ENCODE measurements at places on chromosomes 6 and 20.

DNA sequence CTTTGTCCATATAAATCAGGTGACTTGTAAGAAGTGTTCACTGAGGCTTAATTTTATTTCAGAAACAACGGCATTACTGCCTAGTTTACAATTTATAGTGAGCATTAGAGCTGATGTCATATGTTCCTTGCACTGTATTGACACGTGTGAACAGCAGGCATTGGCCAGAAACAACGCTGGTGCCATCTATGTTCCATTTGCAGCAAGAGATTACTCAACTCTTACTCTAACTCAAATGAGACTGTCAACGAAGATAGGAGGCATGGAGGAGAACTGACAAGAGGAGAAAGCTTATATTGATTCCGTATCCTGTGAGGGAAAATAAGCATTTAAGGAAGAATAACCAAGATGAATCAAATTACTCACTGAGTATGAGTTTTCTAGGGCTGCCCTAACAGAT is 48.4 kb downstream of the MTFR2 start:
- no peak overlapping the region for H3K4me3 ChIP-seq
- DNase-seq: peak; percentile 9
- H3K27ac ChIP-seq: no peak overlapping the region
- no peaks in the 10 kb centered on the region for H3K36me3 ChIP-seq

GRCh38 chr6:111521497-111522270 is 38.7 kb upstream of the REV3L start:
- DNase-seq: peak; percentile 47
- H3K36me3 ChIP-seq: 0 out of 2 replicates have a peak, but pooled peaks cover 5% of the 10 kb centered on the region
- H3K27ac ChIP-seq: 0 out of 2 replicates have a peak overlapping the region, but pooled peaks have one; percentile 1
- H3K27me3 ChIP-seq: no peaks in the 10 kb centered on the region

DNA sequence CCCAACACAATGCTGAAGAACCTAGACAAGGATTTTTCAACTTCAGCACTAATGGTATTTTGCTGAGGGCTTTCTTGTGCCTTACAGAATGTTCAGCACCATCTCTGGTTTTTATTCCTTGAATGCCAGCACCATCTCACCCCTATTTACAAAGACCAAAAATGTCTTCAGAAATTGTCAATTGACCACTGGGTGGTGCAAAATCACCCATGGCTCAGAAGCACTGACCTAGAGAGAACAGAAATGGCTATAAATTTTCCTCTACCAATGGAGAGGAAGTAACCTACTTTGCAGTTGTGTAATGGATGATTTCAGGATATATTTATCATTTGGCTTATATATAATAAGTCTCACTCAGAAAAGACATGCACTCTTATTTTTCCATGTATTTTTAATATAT is 431.0 kb upstream of the IRAK1BP1 start:
- H3K4me1 ChIP-seq: no peaks in the 10 kb centered on the region
- no peaks in the 10 kb centered on the region for H3K36me3 ChIP-seq
- no peak overlapping the region for H3K27ac ChIP-seq
- H3K4me3 ChIP-seq: no peak overlapping the region

DNA sequence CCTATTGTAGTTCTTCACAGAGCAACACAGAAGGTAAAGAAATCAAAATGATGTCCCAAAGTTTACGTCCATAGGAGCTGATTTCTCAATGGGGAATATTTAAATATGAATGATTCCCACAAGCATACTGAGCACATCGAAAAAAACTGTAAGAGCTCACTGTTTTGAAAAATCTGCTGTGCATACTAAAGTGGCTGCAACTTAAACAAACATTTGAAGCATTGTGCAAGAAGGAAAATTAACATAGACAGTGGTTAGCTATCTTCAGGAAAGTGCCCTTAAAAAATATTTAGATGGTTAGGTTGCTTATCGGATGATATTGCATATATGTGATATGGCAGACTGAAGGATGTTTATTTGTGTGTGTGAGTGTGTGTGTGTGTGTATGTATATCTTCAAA is 747.6 kb downstream of the RFPL4B start:
- peak; percentile 8 for DNase-seq
- H3K36me3 ChIP-seq: peaks cover 8% of the 10 kb centered on the region
- no peaks in the 10 kb centered on the region for H3K27me3 ChIP-seq
- H3K27ac ChIP-seq: no peak overlapping the region
- H3K4me1 ChIP-seq: peaks cover 26% of the 10 kb centered on the region
- no peak overlapping the region for H3K4me3 ChIP-seq

DNA sequence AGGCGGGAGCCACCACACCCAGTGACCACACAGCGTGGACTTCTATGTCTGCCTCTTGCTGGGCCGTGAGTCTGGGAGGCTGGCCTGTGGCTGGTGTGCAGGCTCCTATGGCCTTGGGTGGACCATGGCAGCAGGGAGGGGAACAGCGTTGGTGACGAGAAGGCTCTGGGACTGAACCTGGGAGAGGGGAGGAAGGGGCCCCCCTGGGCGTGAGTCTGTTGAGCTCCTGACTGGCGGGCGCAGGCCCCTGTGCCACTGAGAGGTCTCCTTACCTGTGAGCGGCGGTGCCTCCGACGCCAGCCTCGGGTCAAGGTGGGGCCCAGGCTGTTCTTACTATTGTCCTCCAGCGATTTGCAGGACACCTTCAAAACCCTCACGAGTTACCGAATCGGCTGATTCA is 12.8 kb upstream of the HELZ2 start:
- H3K4me1 ChIP-seq: no peaks in the 10 kb centered on the region
- DNase-seq: no peak
- H3K27ac ChIP-seq: no peak overlapping the region

DNA sequence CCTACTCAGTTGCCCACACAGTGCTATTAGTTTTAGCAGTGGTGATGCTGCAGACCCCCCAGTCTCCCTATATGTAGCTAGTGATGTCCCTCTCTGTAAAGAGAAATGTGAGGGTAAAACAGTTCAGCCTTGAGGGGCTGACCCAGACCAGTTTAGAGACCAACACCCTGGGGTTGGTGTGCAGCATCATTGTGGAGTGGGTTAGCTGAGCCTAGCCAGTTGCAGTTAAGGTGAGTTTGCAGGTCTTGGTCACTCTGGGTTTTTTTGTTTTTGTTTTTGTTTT is 401 bp upstream of the B3GALT4 start:
- H3K27ac ChIP-seq: peak overlapping the region; percentile 99
- no peak for DNase-seq
- peak overlapping the region; percentile 97 for H3K4me3 ChIP-seq
- peaks cover 47% of the 10 kb centered on the region for H3K4me1 ChIP-seq
- peaks cover 48% of the 10 kb centered on the region for H3K36me3 ChIP-seq

GRCh38 chr6:84263557-84263956 is 36.1 kb upstream of the CEP162 start:
- no peak overlapping the region for H3K27ac ChIP-seq
- no peak overlapping the region for H3K4me3 ChIP-seq
- peaks cover 5% of the 10 kb centered on the region for H3K27me3 ChIP-seq
- no peaks in the 10 kb centered on the region for H3K36me3 ChIP-seq
- DNase-seq: no peak
- H3K4me1 ChIP-seq: no peaks in the 10 kb centered on the region

DNA sequence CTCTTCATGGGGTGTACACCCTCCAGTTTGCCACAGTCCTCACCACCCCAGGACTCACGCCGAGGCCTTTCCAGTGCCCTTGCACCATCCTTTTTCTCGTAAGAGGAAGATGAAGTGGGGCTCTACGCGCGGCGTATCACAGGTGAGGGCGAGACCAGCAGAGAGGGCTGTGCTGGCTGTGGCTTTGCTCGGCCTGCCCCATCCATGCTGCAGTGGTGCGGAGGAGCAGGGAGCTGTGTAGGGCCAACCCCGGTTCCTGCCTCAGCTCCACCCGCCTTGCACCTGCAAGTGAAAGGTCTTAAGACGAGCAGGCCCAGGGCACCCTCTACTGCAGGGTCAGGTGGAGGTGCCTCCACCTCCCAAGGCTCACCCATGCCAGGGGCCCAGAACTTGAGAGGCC is 24.1 kb downstream of the RBCK1 start:
- H3K27ac ChIP-seq: no peak overlapping the region
- H3K4me1 ChIP-seq: peaks cover 12% of the 10 kb centered on the region
- no peak for DNase-seq
- H3K27me3 ChIP-seq: peaks cover 3% of the 10 kb centered on the region
- peaks cover 16% of the 10 kb centered on the region for H3K36me3 ChIP-seq

- peaks cover 6% of the 10 kb centered on the region for H3K4me1 ChIP-seq
- DNase-seq: peak; percentile 1
- H3K27ac ChIP-seq: no peak overlapping the region
- H3K27me3 ChIP-seq: no peaks in the 10 kb centered on the region
Observed at GRCh38 chr6:67630146-67630545, 1004.9 kb upstream of the ADGRB3 start.

- H3K27ac ChIP-seq: peak overlapping the region; percentile 84
- H3K36me3 ChIP-seq: peaks cover 44% of the 10 kb centered on the region
- peaks cover 55% of the 10 kb centered on the region for H3K4me1 ChIP-seq
- peaks cover 31% of the 10 kb centered on the region for H3K27me3 ChIP-seq
- H3K4me3 ChIP-seq: peak overlapping the region; percentile 92
Observed at GRCh38 chr20:35698298-35699126, 640 bp downstream of the NFS1 start.

- no peak for DNase-seq
- no peak overlapping the region for H3K4me3 ChIP-seq
- no peaks in the 10 kb centered on the region for H3K36me3 ChIP-seq
- no peaks in the 10 kb centered on the region for H3K27me3 ChIP-seq
- H3K27ac ChIP-seq: no peak overlapping the region
- H3K4me1 ChIP-seq: no peaks in the 10 kb centered on the region
Observed at GRCh38 chr20:17169585-17170136, 57.2 kb upstream of the PCSK2 start.

DNA sequence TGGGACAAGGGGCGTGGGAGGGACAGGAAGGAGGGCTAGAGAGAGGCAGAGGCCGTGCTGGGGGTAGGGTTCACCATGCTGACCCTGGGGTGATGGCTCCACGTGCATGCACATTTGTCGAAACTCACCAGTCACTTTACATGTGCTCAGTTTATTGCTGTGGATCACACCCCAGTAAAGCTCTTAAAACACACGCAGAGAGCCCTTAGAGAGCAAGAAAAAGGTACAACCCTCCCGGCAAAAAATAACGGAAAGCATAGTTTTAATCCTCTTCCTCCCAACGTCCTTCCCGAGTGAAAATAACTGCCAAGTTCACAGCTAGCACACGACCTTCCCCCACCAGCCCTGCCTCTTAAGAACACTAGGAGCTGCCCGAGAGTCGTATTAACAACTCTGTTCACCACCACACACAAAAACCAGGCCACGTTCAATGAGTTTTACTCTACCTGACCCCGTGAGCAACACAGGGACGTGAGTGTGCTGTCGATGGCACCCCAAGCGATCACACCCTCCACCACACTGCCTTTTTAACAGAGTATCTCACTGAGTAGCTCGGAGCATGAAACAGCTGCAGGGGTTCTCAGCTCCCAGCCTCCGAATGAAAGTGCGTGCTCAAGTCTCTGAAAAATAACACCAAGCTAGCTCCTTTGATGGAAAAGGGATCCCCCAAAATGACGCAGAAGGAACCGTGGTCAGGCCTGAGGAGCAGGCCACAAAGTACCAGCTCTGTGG is 39.7 kb downstream of the TAF4 start:
- peak overlapping the region; percentile 29 for H3K27ac ChIP-seq
- H3K4me3 ChIP-seq: peak overlapping the region; percentile 1
- DNase-seq: peak; percentile 65
- H3K4me1 ChIP-seq: peaks cover 28% of the 10 kb centered on the region

- peak; percentile 63 for DNase-seq
- no peak overlapping the region for H3K4me3 ChIP-seq
- H3K36me3 ChIP-seq: peaks cover 21% of the 10 kb centered on the region
- H3K27me3 ChIP-seq: no peaks in the 10 kb centered on the region
Observed at GRCh38 chr6:144899161-144899560, 614.0 kb downstream of the UTRN start.

DNA sequence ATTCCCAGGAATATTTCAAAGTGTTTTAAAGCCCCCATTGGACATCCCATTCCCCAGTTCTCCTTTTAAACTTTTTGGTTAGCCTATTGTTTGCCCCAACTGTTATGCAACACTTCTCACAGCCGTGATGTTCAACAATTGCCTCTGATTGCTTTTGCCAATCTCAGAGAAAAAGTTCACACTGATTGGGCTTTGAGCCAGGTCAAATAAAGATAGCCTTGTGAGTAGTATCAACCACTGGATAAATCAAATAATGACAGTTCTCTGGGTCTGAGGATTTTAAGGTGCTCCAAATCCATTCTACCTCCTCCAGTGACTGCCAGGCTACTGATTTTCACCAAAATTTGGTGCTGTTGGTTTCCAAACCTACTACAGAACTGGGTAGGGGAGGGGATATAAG is 19.1 kb upstream of the NOP56 start:
- H3K4me1 ChIP-seq: no peaks in the 10 kb centered on the region
- no peak overlapping the region for H3K27ac ChIP-seq
- no peak for DNase-seq
- no peak overlapping the region for H3K4me3 ChIP-seq
- peaks cover 36% of the 10 kb centered on the region for H3K27me3 ChIP-seq

DNA sequence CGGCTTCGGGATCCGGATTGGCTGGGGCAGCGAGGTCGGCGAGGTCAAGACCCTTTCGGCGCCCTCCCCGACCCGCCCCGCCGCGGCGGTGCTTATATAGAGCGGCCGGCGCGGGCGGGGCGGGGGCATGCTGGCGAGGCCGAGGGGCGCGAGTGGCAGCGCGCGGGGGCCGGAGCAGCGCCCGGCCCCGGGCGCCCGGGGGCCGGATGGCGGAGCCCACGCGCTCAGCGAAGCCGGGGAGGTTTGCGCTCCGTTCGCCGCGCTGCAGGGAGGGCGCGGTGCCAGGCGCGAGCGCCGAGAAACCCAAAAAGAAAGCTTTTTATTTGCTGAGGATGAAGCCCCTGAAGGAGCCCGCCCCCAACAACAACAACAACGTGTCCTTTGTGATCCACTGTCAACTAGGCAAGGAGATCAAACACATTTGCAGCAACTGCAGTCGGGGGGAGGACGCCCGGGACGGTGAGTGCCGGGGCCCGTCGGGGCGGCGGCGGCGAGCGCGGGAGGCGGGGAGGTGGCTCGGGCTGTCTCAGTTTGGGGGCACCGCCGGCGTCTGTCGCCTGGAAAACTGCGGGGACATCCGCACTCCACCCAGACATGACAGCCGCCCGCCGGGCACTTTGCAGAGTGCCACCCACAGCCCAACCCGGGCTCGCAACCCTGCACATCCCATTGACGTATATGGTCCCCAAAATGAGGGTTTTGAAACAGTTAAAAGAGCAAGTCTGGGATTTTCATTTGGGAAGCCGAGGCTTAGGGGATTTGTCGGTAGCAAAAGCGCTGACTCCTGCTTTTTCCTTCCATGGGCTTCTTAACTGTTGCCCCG is 297.3 kb downstream of the PHACTR1 start:
- peak overlapping the region; percentile 86 for H3K4me3 ChIP-seq
- no peak overlapping the region for H3K27ac ChIP-seq
- peaks cover 12% of the 10 kb centered on the region for H3K4me1 ChIP-seq
- no peaks in the 10 kb centered on the region for H3K36me3 ChIP-seq

- H3K27me3 ChIP-seq: peaks cover 1% of the 10 kb centered on the region
- H3K4me1 ChIP-seq: no peaks in the 10 kb centered on the region
- no peak for DNase-seq
- H3K36me3 ChIP-seq: peaks cover 26% of the 10 kb centered on the region
- H3K27ac ChIP-seq: no peak overlapping the region
Observed at GRCh38 chr6:160069050-160069454, 52.6 kb upstream of the SLC22A1 start.

GRCh38 chr6:12097791-12098190 is 85.7 kb downstream of the HIVEP1 start:
- no peaks in the 10 kb centered on the region for H3K36me3 ChIP-seq
- H3K27ac ChIP-seq: 0 out of 2 replicates have a peak overlapping the region, but pooled peaks have one; percentile 13
- DNase-seq: peak; percentile 4
- H3K4me3 ChIP-seq: peak overlapping the region; percentile 44
